Fibroblast of the aortic adventitia (primary cell): ENCODE measurements at places on chromosomes 7 and 10.

DNA sequence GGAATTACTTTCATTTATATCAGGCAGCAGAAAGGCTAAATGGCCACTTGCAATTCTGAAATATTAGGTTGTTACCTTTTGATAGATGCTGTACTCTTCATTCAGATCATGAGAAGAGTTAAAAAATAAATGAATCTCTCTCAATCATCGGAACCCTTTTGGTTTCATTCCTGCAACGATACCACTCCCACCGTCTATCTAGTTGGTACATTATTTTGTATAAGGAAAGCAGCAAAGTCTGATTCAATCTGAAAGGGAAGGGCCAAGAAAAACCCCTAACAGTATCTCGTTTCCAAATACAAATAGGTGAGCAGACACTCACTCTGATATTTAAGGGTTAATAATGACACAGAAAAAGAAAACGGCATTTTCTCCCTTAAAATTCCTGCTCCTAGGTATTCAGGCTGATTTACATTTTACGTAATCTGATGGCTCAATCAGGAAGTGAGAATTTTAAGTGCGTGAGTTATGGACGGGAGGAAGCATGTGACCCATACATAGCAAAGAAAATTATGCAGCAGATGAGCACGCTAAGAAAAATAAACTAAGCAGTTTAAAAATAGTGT is 209.4 kb upstream of the KLF14 start:
- DNase-seq: peak; percentile 86

- DNase-seq: no peak
Measured at GRCh38 chr7:50197549-50197948, 104.5 kb upstream of the ZPBP start.

DNA sequence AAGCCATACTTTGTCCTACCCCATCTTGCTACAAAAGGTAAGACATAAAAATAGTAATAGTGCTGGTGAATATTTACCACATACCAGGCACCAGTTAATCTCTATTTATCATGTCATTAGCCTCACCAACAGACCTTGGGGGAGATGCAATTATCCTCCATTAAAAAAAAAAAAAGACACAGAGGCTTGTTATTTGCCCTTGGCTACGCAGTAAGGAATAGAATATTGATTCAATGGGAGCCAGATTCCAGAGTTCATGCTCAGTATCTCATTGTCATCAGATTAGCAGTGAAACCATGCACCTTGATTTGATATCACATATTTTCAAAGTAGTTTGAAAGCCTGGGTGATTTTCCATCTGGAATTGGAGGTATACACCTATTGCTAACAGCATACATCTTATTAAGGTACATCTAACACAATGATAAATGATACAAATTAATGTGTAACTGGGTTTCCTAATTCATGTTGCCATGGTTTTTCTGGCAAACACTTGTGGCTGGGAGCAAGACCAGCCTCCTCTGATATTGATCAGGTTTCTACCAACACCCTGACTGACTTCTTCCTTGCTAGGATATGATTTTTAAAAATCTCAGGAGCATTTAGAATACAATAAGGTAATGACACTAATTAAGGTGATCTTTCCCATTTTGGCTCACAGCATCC is 67.1 kb upstream of the PRR15 start:
- no peak for DNase-seq

DNA sequence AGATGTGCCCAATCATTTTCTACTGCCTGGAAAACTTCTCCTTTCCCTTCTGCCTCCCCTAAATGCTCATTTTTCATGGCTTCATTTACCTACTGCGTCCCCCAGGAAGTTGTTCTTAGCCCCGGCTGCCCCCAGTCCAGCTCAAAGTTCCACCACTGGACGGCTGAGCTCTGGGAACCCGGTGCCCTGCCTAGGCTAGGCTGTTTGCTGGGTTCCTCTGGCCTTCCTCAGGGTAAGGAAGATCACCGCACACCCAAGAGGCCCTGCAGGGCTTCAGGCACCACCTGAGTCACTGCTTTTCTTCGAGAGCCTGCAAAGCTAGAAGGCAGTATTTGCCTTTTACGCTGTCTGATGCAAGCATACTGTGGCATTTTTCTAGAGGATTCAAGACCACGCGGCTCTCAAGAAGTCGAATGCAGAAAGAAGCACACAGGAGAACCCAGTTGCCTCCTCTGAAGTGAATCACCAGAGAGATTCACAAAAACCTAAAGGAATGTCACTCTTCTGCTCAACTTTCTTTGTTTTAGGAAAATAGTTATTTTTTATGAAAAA is 46.7 kb upstream of the ZMIZ1 start:
- DNase-seq: no peak

DNA sequence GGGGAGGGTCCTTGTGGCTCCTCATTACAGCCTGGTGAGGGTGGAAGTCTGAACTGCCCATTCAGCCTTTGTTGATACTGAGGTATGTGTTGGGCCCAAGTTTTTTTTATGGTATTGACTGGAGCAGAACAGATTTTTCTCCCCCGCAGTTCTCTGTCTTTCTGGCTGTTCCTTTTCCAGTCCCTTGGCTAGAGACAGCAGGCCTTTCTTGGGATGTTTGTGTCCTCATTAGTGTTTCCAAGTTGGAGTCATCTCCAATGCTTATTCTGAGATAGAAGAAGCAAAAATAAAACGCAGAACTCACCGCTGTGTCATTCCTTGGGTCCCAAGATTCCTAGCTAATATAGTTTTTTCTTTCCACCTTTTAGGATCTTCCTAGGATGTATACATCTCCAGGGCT is 193.3 kb downstream of the RAMP3 start:
- DNase-seq: no peak

- peak; percentile 94 for DNase-seq
Measured at GRCh38 chr10:88979153-88979562, 11.4 kb upstream of the FAS start.

- no peak for DNase-seq
Measured at GRCh38 chr7:139339025-139339424, 2.1 kb upstream of the FMC1 start.

DNA sequence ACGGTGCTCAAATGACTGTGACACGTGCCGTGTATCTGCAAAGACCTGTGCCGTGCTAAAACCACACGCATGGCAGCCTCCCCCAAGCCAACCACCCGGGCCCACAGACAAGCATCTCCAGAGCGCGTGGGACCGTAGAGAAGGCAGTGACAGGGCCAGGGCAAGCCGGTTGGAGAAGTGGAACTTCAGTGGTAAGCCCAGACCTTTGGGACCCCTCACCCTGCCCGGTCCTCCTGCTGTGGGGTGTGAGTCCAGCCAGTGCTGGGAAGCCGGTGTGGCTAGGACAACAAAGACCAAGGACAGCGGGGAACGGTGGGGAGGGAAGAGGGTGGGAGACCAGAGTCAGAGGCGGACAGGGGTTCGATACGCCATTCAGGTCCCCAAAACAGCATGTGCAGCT is 476.2 kb downstream of the DNAJB6 start:
- DNase-seq: no peak

GRCh38 chr7:130288829-130289228 is 4.1 kb upstream of the CPA4 start:
- DNase-seq: no peak

GRCh38 chr10:94200146-94200837 is 162.4 kb downstream of the NOC3L start:
- no peak for DNase-seq

- DNase-seq: no peak
Measured at GRCh38 chr10:61763778-61764177, 101.0 kb downstream of the CABCOCO1 start.

GRCh38 chr10:30368065-30368718 is 19.1 kb upstream of the MTPAP start:
- peak; percentile 49 for DNase-seq

DNA sequence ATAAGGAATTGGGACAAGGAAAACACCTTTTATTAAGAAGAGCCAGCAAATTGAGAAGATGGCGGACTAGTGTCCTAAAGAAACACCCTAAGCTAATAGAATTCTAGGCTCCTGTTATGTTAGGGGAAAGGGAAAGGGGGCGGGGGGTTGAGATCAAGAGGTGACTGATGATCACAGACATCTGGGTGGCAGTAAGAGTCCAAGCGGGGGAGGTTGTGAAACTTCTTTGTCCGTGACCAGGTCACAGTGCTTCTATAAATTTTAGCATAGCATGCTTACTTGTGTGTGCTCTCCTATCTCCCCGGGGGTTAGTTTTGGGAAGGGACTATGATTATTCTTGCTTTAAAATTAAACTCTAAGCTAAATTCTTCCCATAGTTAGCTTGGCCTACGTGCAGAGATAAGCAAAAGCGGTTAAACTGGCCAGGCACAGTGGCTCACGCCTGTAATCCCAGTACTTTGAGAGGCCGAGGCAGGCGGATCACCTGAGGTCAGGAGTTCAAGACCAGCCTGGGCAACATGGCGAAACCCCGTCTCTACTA is 262.1 kb downstream of the SKIDA1 start:
- no peak for DNase-seq

DNA sequence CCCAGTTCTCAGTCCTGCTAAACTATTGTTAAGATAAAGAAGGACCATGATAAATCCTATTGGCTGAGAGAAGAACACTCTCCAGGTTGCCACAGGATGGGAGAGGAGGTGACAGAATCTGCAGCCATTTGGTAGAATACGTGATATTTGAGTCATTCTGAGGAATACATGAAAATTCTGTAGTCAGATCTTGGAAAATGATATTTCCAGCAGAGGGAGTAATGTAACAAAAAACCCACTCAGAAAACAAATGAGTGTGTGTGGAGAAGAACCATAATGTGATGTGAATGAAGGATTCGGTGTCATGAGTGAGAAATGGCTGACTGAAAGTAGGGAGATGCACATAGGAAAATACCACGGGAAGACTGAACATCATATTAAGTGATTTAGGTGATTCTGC is 128.5 kb upstream of the PFKP start:
- DNase-seq: peak; percentile 35

DNA sequence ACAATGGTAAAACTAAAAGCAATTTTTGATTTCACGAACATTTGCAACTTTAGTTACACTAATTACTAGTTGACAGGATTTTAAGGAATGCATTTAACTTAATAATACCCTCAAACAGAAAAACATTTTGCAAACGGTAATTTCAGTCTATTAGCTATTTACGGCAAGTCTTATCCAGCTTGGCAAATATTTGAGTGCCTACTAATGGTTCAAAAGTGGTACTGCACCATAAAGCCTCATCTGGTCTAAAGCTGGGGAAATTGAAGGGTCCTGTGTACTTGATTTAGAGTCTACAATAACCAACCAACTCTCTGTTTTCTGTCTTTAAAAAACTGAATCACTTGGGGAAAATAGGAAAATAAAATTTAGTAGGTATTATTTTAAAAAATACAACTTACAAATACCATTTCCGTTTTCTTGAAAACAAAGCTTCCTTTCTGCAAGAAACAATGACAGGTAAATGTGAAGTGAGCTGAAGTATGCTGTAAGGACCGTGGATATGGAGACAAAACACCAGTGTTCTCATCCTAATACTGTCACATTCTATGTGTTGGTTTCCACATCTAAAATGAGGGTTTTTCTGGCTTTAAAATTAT is 142.3 kb downstream of the VPS50 start:
- peak; percentile 58 for DNase-seq

DNA sequence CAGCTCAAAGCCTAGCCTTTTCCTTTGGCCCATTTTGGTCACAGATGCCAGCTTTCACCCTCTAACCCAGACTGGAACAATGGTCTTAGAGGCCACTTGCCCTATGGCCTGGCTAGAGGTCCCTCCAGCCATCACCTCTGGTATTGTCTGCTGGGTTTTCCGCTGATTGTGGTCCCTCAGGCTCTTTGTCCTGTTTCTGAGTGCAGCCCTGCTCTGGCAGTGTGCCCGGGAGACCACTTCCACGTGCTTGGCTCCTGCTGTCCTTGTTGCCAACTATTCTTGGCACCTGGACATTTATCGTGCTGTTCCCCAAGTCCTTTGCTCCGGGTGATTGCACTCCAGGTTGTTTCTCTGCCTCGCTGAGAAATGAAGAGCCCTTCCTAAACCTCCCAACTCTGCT is 53.3 kb upstream of the FAM180A start:
- no peak for DNase-seq

DNA sequence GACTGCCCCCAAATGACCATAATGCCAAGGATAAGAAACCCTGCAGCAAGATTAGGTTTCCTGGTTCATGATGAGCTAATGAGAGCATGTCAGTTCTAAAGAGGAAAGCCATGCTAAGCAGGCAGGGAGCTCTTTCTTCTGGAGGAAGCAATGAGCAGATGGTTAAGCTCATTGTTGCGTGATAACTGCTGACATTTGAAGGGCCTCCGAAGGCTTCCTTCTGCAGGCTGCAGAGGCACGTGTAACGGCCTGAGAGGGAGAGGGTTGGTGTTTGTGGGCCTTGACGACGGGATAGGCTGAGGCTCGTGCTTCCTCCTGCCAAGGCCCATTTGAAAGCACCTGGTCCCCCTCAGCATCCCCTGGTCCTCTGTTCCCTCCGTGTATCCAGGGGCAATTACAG is 63.5 kb upstream of the BTBD16 start:
- no peak for DNase-seq
